ENCODE measurements at places on chromosomes 16 and 17.

GRCh38 chr16:75160386-75160785 is 12.1 kb downstream of the ZFP1 start:
- DNase-seq = no peak

- no peak for DNase-seq
Measured at GRCh38 chr17:31397256-31397939, 5.9 kb downstream of the RAB11FIP4 start.

GRCh38 chr17:5706577-5707210 is 122.4 kb upstream of the NLRP1 start:
- peak; percentile 76 for DNase-seq

DNA sequence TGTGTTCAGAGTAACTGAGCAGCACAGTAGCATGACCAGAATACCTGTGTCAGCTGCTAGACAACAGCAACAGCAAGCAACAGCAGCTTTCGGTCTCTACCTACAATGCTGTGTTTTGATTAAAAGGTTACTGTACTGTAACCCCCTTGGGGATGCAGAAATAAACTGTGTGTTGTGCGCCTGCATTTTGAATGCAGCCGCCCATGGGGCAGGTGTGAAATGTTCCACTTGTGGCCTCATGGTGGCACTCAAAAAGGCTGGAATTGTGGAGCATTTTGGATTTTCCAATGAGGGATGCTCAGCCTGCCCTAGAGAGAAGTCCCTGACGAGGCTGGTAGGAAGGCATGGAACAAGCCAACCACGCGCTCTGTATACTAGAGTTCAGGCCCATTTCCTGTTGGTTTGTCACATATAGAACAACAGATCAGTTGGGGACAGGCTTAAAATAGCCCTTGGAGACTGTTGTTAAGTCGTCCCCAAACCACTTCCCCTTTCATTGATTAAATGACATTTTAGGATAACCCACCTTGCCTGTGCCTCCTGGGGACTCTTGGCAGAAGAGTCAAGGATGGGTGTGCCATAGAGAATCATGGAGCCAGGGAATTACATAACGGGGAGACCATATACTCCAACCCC is 27.1 kb downstream of the SCPEP1 start:
- no peak for DNase-seq

GRCh38 chr17:61335105-61335844 is 64.4 kb upstream of the TBX2 start:
- no peak for DNase-seq

GRCh38 chr17:60817192-60817591 is 139.5 kb downstream of the BCAS3 start:
- no peak for DNase-seq

DNA sequence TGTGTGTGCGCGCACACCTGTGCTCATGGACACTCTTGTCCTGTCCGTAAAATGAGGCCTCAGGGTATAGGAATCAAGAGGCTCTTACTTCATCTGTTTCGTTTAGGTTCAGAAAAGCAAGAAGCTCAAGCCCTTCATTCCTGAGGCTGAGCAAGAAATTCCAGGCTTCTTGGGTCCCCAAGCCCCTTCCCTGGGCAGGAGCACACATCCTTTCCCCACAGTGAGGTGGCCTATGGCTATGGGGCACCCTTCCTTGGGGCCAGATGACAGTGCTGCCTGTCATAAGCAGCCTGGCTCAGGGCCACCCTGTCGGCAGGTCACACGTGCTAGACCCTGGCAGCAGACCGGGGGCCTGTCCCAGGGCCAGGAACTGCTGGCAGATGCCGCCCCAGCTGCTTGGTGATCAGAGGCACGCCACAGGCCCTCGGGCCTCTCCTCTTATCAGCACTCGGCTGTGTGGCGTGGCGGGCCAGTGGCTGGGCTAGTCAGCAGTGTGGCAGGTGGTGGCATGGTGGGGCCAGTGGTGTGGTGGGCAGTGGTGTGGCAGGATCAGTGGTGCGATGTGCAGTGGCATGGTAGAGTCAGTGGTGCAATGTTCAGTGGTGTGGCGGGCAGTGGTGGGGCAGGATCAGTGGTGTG is 50.2 kb downstream of the NKD1 start:
- no peak for DNase-seq

DNA sequence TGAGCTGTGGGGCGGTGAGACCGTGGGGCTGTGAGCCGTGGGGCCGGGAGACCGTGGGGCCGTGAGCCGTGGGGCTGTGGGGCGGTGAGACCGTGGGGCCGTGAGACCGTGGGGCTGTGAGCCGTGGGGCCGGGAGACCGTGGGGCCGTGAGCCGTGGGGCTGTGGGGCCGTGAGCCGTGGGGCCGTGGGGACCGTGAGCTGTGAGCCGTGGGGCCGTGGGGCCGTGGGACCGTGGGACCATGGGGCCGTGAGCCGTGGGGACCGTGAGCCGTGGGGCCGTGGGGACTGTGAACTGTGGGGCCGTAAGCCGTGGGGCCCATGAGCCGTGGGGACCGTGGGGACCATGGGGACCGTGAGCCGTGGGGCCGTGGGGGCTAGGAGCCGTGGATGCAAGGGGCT is 24.6 kb upstream of the PVALEF start:
- no peak for DNase-seq

DNA sequence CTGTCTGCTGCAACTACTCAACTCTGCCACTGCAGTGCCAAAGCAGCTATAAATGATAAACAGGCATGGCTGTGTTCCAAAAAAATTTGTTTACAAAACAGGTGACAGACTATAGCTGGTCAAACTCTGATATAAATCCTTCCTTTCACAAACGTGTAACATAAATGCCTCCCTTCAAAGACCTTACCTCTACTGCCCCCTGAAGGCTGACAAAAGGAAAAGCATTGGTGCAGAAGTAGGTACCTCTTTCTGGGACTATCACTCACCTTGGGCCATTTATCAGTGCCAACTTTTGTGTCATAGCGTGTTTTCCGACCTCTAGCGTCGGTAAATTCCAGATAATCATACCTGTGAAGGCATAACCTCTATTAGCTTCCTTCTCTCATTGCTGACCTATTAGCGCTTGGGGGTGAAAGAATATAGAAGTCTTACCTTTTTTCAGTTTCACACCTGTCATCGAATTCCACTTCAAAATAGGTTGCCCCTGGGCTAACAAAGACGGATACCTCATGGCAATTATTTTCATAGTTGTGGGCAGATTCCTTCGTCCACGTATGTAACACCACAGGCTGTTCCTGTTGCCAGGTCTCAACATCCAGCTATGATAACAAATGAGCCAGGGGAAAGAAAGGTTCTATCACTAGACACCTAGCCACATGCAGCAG is 67.9 kb downstream of the ZZEF1 start:
- DNase-seq = peak; percentile 19

GRCh38 chr17:8991514-8992285 is 26.2 kb upstream of the PIK3R5 start:
- DNase-seq = no peak

- peak; percentile 86 for DNase-seq
Measured at GRCh38 chr17:73645050-73645871, 1.0 kb upstream of the SDK2 start.

DNA sequence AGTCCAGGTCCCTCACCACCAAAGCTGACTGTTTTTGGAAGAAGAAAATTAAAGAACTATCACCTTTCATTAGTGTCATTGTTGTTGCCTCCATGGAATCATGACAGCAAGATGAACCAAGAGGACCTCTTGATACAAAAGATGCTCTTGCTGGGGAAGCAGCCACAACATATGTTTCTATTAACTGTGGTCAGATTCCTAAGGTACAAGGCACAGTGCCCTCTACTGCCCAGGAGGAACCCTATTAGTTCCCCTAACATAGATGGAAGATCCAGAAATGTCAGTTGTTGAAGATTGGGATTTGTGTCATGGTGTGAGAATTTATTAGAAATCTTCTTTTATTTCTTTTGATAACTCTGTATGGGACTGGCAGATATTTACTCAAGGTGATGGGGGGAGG is 188.2 kb upstream of the ANKFN1 start:
- no peak for DNase-seq

DNA sequence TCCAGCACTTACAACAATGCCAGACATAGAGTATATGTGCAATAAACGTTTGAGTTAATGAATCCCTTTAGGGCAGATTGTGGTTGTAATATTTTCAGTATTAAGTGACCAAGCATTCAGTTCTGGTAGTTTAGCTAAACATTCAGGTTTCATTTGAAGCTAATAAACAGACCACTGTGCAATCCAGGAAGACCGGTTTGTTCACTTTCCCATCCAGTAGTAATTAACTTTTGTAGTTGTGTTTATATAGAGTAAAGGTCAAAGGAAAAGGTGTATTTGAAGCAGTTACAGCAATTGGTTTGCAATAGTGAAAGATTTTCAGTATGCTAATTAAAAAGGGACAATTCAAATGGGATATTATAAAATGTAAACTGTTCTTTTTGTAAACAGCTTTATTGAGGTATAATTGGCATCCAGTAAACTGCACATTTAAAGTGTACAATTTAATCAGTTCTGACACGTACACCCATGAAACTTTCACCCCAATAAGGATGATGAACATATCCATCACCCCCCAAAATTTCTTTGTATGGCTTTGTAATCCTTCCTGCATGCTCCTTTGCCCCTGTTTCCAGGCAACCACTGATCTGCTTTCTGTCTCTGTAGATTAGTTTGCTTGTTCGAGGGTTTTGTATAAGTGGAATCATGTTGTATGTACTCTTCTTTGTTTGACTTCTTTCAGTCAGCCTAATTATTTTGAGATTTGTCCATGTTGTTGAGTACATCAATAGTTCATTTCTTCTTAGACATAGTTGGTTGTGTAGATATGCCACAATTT is 26.3 kb downstream of the MRTFB start:
- peak; percentile 78 for DNase-seq

GRCh38 chr17:27420211-27420950 is 35.9 kb upstream of the KSR1 start:
- DNase-seq = no peak

GRCh38 chr16:49688036-49688697 is 167.7 kb downstream of the ZNF423 start:
- DNase-seq = no peak

GRCh38 chr17:65750631-65751115 is 189.2 kb upstream of the AXIN2 start:
- DNase-seq = no peak

- DNase-seq = no peak
Measured at GRCh38 chr17:64155129-64155528, 25.2 kb upstream of the ERN1 start.

DNA sequence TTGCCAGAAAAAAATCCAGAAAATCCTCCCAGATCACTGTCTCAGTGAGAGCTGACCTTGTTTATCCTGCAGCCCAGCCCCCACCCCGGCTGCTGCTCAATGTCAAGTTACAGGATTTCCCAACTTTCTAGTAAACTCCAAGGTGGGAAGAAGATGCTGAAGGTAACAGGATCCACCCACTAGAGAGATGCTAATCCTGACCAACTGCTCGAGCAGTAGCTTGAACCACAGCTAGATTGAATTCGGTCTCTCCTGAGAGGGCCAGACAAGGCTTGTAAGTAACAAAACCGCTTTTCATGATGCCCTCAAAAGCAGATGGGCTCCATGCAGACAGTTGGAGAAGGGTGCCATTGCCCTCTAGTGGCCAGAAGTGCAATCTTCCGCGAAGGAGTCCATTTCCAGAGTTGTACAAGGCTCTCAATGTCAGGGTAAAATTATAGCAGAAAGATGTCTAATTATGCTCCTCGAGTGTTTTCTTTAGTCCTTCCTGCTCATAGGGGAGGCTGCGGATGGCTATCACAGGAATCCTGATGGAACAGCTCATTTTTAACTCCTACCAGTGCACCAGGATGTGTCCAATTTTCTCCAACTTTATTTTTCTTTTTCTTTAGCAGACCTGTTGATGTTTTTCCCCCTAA is 3.9 kb downstream of the CDH11 start:
- peak; percentile 85 for DNase-seq

Data from renal pelvis (tissue), 12 donors.